Kidney capillary endothelial cell (primary cell): ENCODE measurements at places on chromosomes 1 and 21.

GRCh38 chr1:118990513-118991152 lies 2.5 kb upstream of the TBX15 start:
- DNase-seq: no peak

GRCh38 chr1:151370211-151370911 lies 2.1 kb downstream of the SELENBP1 start:
- DNase-seq: no peak

DNA sequence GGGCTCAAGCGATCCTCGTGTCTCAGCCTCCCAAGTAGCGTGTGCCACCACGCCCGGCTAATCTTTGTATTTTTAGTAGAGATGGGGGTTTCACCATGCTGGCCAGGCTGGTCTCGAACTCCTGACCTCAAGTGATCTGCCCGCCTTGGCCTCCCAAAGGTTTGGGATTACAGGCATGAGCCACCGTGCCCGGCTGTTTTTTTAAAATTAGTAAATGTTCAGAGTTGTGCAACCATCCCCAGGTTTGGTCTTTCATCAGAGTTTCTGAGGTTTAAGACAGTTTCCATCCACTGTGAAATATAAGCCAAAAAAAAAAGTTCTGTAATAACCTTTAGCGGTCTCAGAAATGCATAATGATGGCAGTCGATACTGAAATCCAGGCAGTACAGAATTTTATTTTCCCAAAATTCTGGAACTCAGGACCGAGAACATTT lies 550 bp upstream of the SYT11 start:
- no peak for DNase-seq

DNA sequence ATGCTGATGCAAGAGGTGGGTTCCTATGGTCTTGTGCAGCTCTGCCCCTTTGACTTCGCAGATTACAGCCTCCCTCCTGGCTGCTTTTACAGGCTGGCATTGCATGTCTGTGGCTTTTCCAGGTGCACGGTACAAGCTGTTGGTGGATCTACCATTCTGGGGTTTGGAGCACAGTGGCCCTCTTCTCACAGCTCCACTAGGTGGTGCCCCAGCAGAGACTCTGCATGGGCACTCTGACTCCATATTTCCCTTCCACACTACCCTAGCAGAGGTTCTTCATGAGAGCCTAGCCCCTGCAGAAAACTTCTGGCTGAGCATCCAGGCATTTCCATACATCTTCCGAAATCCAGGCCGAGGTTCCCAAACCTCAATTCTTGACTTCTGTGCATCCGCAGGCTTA lies 989.0 kb downstream of the PLA2G4A start:
- no peak for DNase-seq

DNA sequence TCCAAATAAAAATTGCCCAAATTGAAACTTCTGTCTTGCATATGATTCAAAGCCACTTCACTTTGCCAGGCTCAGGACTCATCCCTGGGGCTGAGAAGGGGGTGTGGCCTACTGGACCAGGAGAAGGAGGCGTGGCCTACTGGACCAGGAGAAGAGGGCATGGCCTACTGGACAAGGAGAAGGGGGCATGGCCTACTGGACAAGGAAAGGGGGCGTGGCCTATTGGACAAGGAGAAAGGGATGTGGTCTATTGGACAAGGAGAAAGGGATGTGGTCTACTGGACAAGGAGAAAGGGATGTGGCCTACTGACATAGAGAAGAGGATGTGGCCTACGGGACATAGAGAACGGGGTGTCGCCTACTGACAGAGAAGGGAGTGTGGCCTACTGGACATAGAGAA lies 405.3 kb downstream of the RRAGC start:
- DNase-seq: no peak

DNA sequence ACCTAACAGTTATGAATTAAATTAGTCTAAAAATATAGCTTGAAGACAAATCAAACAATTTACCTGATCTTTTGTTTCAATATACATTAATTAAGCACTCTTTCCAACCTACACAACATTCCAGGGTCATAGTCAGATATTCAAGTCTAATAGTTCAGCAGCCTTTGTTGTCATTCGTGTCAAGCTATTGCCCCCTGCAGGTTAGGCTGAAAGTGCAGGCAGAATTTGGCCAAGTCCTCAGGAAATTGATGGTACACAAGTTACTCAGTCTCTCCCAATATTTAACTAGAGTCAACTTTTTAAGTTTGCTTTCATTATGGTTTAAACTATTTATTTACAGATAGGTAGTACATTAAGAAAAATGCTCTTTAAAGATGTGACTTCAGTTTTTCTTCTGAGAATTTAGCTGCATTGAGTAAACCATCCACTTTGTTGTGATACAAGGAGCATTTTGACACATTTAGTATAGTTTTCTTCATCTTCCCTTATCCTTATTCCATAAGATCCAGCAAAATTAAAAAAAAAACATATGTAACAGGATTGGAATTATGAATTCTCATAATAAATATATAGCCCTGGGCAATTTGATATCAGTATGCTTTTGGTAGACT lies 130.3 kb upstream of the DPYD start:
- peak; percentile 60 for DNase-seq

GRCh38 chr1:78033797-78034172 lies 12.0 kb upstream of the GIPC2 start:
- no peak for DNase-seq

DNA sequence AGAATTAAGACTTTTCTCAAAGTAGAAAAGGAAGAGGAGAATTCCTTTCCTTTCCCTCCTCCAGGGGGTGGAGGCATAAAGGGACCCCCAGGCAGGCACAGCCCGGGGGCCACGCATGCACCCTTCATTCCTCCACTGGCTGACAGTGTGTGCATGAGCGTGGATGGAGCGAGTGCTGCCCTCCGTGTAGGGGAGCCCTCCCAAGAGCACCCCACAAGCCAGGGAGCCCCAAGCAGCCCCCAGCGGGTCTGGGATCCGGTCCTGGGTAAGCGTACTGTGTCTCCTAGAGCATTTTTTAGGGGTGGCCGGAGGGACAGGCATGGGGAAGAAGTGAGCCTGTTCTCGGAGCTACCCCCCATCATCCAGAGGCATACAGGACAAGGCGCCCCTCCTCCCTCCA lies 120.5 kb downstream of the SIK1 start:
- no peak for DNase-seq

DNA sequence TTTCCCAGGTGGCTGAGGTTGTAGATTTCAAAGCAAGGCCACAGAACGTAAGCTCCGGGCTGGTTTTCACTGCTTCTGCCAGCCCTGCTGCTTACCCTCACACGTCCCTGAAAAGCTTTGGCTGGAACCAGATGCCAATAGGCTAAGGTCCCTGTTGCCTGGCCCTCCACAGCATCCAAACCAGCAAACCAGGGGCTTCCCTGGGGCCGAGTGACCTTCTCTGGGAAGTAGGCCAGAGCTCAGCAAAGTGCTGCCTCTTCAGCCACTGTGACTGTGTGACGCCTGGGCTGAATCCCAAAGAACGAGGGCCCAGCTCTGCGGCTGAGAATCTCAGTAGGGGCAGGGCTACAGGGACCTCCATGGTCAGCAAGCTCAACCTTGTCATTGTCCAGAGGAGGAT lies 28.9 kb upstream of the RBM15 start:
- DNase-seq: no peak

GRCh38 chr1:10613340-10613739 lies 138.6 kb downstream of the PEX14 start:
- no peak for DNase-seq

- DNase-seq: no peak
Observed at GRCh38 chr1:1119272-1119890, 3.5 kb upstream of the C1orf159 start.

- no peak for DNase-seq
Observed at GRCh38 chr1:11499601-11500331, 20.8 kb downstream of the DISP3 start.

- no peak for DNase-seq
Observed at GRCh38 chr1:19003371-19004290, 47.2 kb upstream of the IFFO2 start.

DNA sequence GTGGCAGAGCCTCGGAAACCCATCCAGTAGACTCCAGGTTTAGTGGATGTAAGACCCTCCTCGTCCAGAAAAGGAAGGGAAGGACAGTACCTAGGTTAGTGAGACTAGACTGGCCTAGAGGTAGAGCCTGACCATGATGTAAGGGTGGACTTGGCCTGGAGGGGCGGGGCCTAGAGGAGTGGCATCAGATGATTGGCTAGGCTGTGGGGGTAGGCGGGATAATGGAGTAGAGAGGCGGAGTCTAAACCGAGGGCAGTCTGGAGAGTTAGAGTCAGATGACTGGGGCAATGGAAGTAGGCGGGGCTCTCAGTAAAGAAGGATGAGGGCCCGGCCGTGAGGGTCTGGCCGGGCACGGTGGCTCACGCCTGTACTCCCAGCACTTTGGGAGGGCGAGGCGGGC lies 70.1 kb downstream of the EPHB2 start:
- no peak for DNase-seq

DNA sequence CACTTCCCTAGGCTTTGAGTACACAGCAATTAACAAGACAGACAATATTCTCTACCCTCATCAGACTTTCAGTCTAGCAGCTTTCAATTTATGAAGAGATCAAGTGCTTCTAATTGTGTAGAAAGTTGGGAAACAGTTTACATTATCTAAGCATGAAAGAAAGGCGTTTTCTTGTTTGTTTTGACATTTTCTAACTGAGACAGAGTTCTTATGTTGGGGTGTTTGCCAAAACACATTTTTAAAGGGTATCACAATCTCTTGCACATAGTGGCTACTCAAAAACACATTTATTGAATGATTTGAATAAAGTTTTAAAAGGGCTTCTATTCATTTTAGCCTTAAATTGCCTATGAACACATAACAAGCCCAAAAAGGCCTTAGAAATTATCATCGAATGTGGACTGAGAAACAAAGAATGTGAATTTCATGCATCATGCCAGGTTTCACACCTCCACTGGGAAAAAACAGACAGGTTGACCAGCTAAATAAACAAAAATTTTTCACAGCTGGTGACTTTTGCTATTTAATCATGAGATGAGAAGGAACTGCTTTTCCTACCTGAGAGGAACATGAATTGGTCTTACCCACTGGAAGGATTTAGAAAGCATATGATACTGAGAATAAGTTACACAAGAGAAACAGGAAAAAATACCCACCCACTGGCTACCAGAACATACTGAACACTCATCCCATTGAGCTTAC lies 394.5 kb upstream of the PKN2 start:
- no peak for DNase-seq

DNA sequence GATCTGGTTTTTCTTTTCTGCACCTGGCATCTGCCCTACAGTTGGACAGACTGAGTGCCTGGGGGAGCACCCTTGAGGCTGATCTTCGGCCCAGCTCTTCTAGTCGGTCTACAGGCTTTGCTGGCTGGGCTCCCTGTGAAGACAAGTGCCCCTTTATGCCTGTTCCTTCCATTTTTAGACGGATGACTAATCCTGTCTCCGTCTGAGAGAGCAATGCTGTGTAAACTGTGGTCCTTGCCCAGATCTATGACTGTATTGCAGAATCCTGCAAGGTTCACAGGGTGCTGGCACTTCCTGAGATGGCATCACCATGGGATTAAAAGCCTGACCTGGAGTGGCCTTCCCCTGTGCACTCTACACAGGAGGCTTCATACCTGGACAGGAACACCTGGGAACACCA lies 47.6 kb upstream of the SAMD13 start:
- DNase-seq: peak; percentile 56

DNA sequence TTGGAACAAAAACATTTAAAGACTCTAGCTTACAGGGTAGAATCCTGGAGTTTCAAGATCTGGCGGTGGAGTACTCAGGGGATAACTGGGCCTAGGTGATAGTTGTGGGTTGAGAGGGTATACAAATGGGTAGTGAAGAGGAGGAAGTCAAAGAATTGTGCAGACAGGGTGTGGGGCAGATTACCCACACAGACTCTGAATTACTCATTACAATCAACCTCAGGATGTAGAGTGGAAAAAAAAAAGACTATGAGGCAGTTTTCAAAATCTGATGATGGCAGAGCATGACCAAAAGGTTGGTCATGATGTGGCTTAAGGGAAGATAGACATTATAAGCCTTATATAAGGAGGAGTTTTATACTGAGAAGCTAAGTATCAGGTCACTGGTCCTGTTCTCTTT lies 44.1 kb upstream of the GLIS1 start:
- DNase-seq: no peak
